ENCODE measurements at places on chromosomes 6 and 20.

- no peak for DNase-seq
Observed at GRCh38 chr6:82015526-82015925, 232.0 kb downstream of the IBTK start.

- DNase-seq = no peak
Observed at GRCh38 chr20:43727980-43728590, 1.3 kb upstream of the GTSF1L start.

DNA sequence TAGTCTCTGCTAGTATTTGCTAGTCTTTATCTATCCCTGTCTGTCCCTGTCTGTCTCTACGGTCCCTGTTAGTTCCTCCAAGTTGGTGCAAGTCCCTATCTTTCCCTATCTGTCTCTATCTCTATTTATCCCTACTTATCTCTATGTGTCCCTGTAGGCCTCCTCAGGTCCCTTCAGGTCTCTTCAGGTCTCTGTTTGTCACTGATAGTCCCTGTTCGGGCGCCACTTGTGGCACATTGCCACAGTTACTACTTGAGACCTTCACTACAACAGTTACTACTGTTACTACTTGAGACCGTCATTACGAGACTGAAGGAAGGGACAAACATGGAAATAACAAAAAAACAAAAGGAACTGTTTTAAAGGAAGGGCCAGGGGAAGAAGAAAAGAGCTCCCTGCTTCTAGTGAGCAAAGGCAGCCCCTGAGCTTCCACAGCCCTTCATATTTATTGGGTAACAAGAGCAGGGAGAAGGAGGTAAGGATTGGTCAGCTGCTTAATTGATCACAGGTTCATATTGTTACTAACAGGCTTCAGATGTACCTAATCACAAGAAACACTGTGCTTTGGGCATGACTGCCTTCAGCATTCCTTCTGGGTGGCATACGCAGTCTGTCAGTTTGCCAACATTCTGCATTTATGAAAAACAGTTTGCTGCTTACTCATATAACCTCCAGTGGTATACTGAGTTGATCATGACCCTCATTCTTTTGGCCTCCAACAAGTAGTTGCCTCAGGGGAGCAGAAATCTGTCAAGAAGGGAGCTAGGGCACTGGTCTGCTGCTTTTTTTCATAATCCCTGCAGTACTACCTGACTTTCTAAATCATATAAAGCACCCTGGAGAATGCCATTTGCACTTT is 8.4 kb downstream of the EPB41L2 start:
- DNase-seq = no peak

DNA sequence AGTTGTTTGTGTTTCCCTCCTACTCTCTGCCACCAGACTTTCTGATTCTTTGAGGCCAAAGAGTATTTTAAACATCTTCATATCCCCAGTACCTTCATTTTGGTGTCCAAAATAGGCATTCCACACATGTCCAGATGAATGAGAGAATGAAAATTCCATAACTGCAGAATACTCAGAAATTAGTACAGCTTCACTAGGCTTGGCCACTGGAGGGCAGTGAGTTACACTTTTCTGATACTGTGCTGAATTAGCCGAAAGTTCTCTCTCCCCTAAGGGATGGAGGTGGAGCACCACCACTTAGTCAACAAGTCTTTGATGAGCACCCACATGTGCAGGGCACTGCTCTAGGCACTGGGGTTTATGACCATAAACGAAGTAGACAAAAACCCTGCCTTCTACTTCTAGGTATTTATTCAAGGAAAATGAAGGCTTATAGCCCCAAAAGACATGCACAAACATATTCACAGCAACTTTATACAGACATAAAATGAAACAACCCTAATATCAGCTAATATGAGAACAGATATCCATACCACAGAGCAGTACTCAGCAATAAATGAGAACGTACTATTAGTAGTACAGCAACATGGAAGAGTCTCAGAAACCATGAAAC is 46.1 kb upstream of the TMEM217 start:
- no peak for DNase-seq

DNA sequence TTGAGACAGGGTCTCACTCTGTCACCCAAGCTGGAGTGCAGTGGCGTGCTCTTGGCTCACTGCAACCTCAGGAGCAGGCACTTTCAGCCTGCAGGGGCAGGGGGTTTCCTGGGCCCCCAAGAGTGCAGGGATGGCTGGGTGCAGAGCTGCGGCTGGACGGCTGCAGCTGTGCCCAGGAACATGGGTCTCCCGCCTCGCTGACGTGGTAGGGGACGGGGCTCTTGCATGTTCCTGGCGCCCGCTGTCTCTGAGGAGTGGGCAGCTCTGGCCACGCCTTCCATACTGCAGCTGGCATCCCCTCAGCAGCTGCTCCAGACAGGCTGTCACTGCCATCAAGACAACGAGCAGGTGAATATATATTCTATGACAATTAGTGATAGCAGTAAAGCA is 2.2 kb upstream of the DEK start:
- DNase-seq = no peak

- no peak for DNase-seq
Observed at GRCh38 chr6:36545767-36546307, 1.4 kb downstream of the STK38 start.

- DNase-seq = no peak
Observed at GRCh38 chr6:149169761-149170511, 147.6 kb upstream of the TAB2 start.

DNA sequence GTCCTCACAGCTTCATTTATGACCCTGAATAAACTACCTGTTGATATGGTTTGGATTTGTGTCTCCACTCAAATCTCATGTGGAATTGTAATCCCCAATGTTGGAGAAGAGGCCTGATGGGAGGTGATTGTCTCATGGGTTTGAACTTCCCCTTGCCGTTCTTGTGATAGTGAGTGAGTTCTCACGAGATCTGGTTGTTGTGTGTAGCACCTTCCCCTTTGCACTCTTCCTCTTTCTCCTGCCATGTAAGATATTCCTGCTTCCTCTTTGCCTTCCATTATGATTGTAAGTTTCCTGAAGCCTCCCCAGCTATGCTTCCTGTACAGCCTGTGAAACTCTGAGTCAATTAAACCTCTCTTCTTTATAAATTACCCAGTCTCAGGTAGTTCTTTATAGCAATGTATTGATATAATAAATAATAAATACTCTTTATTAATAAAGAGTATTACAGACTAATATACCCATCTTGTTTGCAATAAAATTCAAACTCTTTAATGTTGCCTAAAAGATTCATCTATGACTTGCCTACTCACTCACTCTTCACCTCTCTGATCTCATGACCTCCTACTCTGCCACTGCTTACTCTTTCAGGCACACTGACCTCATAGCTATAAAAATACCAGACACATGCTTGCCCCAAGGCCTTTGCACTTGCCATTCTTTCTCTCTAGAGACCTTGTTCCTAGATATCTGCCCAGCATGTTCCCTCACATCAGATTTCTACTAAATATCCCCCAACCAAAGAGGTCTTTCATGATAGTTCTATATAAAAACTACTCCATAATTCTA is 256.4 kb upstream of the MARCKS start:
- no peak for DNase-seq

DNA sequence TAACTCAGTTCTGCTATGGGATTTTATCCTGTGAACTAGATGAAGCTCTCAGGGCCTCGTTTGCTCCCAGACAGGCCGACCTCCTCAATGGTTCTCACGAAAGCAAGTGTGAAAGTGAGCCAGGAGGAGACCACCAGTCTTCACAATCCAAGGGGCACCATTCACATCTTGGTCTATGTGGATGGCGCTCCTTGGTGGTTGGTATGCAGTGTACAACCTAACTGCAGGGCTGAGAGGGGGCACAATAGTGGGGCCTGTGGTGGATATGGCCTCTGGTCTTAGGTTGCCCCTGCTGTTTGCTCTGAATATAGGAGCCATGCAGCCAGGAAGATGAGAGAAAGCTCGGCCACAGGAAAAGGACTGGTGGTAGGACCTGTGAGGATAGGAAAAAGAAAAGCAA is 24.7 kb downstream of the TRIM26 start:
- no peak for DNase-seq

DNA sequence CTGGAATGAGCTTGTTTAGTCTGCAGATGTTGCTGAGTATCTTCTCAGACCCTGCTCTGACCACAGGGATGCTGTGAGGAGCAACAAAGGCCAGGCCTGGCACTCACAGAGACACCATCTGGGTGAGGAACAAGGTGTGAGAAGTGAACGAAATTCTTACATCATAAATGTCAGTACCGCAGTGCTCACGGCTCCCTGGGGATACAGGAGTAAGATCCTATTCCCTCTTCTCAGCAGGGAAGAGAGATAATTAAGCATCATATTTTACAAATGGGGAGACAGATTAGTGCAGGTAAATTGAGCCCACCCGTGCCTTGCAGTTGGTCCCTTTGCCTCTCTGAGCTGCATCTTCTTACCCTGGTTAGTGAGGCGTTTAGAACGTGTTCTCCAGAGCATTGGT is 106.2 kb downstream of the DTD1 start:
- no peak for DNase-seq

GRCh38 chr6:30169658-30170614 is 6.6 kb downstream of the TRIM15 start:
- DNase-seq = peak; percentile 33

DNA sequence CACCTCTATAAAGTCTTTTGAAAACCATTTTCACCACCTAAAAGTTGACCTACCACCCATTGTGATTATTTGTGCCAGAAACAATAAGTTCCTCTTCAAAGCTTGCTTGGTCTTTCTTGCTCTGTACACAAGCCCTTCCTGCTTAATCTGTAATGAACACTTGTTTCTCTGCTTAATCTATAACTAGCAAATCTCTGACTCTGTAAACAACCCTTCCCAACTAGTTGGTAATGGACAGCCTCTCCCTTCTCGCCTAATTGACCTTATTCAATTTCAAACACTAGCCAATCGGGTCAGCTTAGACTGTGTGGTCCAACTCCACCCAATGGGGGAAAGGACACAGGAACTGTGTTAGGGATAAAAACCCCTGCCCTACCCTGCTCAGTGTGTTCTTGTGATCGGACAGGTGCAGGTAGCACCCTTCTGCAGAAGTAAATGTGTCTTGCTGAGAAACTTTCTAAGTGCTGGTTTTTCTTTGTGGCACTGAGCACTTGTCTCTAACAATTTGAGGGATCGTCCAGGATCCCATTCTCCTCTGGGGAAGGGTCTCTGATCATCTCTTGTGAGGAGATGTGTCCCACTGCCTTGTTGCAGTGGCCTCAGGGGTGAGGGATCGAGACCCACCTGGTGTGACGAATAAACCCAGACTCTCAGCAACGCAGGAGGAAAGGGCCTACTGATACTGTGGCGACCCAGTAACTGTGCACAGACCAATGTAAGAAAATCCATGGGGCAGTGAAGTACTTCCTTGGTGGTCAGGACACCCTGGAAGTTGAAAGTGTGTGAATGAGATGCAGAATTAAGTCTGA is 23.5 kb downstream of the CHD6 start:
- no peak for DNase-seq

GRCh38 chr6:35494161-35494563 is 2.7 kb downstream of the TEAD3 start:
- no peak for DNase-seq

DNA sequence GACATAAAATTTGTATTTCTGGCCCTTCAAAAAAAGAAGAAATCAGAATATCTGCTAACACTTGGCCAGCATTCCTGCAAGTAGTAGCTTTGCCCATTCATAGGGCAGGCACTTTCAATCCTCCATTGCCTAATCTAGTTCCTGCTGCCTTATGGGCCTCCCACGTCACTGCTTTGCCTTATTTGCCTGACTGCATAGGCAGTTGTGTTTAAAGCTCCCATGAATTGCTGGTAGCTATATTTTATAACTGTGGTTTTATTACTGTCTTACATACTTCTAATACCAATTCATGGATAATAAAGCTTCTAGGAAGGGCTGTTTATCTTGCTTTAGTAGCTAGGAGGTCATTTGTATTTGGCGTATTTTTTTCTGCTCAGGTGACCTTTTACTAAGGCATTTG is 7.7 kb upstream of the SLC35A1 start:
- DNase-seq = no peak

DNA sequence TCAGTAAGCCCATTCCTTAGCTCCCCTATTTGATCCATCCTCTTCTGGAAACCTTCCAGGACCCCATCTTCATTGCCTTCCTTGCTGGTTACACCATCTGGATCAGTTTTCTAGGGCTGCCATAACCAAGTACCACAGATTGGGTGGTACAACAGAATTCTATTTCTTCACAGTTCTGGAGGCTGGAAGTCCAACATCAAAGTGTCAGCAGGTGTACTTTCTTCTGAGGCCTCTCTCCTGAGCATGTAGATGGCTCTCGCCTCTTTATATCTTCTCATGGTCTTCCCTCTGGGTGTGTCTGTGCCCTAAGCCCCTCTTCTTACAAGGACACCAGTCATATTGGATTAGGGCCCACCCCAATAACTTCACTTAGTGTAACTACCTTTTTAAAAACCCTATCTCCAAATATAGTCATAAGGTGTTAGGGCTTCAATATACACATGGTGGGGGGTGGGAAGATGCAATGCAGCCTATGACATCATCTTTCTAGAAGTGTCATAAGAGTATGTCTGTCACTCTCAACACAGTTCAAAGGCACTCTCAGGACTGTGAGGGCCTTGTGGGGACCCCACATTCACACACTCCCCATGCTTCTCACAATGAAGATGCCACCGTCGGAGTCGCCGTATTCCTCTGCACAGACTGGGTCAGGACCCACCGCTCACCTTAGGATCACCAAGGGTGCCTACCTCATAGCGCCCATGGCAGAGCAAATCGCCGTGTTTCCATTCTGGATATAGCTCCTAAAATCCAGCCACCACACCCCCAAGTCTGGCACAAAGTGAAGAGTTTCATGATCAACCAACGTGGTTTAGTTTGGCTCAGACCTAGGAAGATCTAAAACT is 12.2 kb upstream of the PRND start:
- DNase-seq = no peak

- no peak for DNase-seq
Observed at GRCh38 chr6:135066806-135067205, 12.2 kb upstream of the HBS1L start.

GRCh38 chr6:70520575-70520974 is 46.2 kb upstream of the SDHAF4 start:
- no peak for DNase-seq

GRCh38 chr6:138004430-138005287 is 102.6 kb downstream of the PERP start:
- peak; percentile 11 for DNase-seq

- DNase-seq = no peak
Observed at GRCh38 chr6:135920689-135921088, 69.2 kb downstream of the PDE7B start.

DNA sequence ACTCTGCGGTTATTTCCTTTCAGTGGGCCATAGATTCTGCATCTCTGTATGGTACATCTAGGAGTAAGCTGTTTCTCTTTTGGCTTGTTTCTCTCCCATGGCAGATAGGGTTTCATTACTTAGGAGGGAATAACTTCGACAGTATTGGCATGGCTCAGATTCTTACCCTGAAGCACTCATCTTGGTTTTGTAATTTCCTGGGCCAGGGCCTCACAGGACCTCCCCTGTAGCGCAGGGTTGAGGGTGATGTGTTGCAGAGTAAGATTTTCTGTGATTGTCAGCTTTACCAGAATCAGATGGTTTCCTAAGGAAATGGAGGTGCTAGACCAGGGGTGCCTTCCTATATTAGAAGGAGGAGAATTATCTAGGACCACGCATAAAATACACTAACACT is 78.3 kb downstream of the STXBP5 start:
- no peak for DNase-seq

- DNase-seq = no peak
Observed at GRCh38 chr6:99341862-99342455, 7.5 kb downstream of the FAXC start.
